NCI-H2171 treated with DMSO at 0.1 percent for 48 hours (cell line): ENCODE measurements at places on chromosomes 5 and 9.

- DNase-seq: peak; percentile 52
These were observed 46.4 kb upstream of the STK32A start for GRCh38 chr5:147188200-147189108.

DNA sequence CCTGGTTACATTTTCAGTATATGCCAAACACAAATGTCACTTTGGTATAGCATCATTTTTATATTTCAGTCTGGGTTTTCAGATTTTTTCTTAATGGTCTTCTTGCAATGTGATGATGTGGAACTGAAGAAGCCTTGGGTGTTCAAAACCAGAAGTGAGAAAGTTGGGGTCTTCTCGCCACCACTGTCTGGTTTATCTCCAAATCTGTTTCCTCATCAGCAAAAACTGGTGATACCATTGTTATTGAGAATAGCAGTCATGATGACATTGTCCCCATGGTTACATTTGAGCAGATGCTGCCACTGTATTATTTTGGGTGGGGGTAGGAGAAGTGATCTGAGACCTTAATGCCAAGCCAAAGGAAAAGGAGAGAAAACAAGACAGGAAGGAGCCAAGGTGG lies 85.9 kb upstream of the MAP3K1 start:
- no peak for DNase-seq

DNA sequence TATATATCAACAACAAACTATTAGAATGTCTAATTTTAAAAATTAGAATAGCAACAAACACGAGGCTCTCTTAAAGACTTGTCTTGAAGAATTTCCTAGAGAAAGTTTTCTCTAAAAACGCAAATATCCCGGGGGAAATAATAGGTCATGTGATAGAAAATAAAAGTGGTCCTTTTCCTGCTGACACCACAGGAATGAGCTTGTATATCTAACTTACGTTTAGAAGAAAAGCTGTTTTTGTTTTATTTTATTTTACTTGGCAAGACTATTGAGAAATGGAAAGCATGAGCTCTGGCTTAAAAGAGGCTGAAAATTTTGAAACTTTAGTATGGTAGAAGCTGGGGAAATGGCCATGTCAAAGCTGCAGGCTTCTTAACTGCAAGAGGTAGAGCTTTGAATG lies 465.0 kb downstream of the AGTPBP1 start:
- DNase-seq: no peak

GRCh38 chr5:431001-431710 lies 11.8 kb upstream of the EXOC3 start:
- peak; percentile 58 for DNase-seq

DNA sequence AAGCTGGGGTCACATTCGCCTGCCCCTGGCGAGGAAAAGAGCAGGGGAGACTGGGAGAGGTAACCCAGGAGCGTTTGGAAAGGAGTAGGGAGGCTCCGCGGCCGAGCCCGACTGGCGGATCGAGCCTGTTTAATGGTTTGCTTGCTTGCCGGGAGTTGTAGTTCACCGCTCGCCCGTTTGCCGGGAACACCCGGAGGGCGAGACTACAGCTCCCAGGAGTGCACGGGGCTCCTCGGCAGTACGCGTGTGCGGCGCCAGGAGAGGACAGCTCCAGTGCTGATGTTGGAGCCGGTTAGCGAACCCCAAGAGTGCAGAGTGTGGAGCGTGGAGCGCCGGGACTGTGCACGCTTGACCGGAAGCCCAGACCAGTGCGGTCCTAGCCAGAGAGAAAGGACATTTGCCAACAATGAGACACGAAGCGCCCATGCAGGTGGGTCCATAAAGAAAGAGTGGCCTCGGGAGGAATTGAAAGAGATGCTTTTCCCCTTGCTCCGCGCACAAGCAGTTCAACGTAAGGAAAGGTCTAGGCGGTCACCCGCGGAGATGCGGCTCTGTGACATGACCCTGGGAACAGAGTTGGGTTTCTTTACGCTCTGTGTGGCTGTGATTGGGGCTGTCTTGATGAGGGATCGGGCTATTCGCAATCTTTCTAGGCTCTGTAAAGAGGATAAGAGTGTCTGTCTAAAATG lies at the start of gene RAB3C:
Gene RAB3C (plus strand): TSS at position 273 of the 689 bp plus-strand sequence. CDS start 134 bp downstream, at position 407.
- peak; percentile 86 for DNase-seq

DNA sequence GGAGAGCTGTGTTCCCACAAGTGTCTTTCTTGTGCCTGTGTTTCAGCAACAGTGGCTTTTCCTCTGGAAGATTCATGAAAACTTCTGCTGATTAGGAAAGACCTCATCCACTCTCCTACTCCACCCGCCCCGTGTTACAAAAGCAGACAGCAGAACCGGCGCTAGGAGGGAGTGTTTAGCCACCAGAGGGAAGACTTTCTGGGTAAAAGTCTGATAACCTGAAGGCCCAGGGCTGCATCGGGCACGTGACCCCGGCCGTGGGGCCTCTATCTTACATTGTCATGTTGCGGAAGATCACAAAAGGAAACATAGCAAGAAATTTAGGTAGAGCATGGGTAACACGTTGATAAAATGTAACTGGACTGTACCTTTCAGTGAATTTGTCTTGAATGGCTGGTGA lies 32.0 kb upstream of the DMRT2 start:
- DNase-seq: peak; percentile 42

DNA sequence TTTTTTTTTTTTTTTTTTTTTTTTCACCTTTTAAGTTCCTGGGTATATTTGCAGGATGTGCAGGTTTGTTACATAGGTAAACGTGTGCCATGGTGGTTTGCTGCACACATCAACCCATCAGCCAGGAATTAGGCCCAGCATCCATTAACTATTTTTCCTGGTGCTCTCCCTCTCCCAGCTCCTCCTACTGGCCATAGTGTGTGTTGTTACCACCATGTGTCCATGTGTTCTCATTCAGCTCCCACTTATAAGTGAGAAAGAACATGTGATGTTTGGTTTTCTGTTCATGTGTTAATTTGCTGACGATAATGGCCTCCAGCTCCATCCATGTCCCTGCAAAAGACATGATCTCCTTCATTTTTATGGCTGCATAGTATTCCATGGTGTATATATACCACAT lies 350.5 kb downstream of the MAN2A1 start:
- DNase-seq: no peak

- no peak for DNase-seq
These were observed 89.7 kb downstream of the KCNT1 start for GRCh38 chr9:135791431-135792267.

GRCh38 chr5:112929336-112930081 lies 7.5 kb upstream of the REEP5 start:
- no peak for DNase-seq

DNA sequence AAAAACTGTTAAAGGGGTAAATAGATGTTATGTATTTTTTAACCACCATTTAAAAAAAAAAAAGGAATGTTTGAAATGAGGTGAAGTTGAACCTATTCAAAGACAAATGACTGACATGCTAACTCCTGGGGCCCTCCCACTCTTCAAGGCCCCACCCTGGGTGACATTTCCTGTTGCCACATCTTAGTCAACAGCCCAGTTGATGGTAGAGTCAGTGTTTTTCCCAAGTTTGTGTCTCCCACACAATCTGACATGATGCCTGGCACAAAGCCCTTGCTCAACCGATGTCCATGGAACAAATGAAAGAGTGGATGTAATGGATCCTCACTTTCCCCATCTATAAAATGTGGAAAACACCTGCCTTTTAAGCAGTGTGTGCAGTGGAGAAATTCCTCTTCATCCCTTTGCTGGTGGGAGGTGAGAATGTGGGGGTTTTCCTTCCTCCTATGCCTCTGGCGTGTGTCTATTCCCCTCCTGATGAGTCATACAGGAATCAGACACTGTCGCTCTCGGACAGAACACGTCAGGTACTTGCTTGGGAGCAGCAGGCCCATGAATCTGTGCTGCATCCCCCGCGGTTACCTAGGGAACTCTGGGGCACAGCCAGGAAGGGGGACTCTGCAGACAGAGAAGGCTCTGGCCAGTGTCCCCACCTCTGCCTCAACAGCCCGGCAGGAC lies 13.7 kb upstream of the ADRA1B start:
- no peak for DNase-seq

DNA sequence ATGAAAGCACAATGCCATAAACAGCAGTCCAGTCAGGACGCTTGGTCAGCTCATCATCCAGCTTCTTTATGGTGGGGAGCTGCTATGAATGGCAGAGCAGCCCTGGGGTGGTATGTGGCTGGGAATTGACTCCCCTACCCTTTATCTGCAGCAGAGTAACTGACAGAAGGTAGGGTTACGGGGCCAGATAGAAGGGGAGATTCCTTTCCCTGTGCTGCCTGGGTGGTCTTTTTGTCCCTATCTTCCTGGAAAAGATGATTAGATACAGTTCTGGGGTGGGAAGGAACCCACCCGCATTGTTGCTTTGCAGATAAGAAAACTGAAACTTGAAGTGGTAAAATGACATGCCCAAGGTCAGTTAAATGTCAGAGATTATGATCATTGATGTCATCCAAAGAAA lies 405.5 kb downstream of the ARHGEF28 start:
- no peak for DNase-seq

GRCh38 chr9:92312887-92313623 lies 12.1 kb downstream of the NOL8 start:
- no peak for DNase-seq

DNA sequence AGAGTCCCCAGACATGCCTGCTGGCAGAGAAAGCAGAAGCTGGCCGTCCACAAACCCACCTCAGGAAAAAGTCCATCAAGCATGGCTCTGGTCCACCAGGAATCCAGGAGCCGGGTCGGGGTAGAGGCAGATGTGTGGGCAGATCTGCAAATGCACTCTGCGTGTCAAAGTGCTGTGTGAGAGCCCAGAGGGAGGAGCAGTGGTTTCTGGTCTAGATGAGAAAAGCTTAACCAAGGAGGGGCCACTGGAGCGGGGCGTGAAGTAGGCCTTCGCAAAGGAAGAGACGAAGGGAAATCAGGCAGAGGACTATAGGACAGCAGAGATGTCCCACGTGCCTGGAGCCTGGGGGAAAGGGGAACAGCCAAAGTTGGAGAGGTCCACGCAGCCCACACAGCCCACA lies 40.0 kb downstream of the TTLL11 start:
- no peak for DNase-seq

GRCh38 chr9:29697011-29697410 lies 2123.7 kb upstream of the C9orf72 start:
- DNase-seq: no peak

DNA sequence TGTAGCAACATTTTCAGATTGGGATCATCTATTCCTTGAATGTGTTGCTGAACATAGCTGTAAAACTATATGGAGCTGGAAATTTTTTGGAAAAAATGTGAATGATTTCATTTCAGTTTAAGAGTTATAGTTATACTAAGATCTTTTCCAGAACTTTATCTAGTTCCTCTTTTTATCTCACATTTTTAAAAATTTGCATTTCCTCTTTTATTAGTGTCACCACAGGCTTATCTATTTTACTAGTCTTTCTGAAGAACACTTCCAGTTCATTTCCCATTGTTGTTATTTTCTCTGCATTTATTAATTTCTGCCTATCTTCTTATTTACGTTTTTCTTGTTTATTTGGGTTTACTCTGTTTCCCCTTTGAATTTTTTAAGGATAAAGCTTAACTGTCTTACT lies 46.0 kb upstream of the FSTL4 start:
- DNase-seq: no peak

GRCh38 chr5:126354012-126354857 lies 69.0 kb upstream of the GRAMD2B start:
- peak; percentile 34 for DNase-seq

DNA sequence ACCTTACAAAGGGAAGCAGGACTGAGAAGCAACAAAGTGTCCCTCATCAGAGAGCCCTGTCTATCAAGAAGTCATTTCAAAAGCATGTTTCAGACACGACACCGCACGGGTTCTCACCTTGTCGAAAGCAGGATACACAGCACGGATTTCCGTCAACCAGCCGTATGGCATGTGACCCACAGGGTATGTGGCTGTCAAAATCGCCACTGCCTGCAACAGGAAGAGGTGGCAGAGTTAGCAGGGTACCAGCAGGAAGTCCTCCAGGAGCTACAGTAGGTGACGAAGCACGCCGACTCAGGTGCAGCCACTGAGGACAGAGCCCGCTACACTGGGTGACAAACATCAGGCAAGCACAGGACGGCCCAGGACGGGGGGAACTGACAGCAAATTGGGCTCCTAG lies 81.2 kb downstream of the OTULIN start:
- no peak for DNase-seq

DNA sequence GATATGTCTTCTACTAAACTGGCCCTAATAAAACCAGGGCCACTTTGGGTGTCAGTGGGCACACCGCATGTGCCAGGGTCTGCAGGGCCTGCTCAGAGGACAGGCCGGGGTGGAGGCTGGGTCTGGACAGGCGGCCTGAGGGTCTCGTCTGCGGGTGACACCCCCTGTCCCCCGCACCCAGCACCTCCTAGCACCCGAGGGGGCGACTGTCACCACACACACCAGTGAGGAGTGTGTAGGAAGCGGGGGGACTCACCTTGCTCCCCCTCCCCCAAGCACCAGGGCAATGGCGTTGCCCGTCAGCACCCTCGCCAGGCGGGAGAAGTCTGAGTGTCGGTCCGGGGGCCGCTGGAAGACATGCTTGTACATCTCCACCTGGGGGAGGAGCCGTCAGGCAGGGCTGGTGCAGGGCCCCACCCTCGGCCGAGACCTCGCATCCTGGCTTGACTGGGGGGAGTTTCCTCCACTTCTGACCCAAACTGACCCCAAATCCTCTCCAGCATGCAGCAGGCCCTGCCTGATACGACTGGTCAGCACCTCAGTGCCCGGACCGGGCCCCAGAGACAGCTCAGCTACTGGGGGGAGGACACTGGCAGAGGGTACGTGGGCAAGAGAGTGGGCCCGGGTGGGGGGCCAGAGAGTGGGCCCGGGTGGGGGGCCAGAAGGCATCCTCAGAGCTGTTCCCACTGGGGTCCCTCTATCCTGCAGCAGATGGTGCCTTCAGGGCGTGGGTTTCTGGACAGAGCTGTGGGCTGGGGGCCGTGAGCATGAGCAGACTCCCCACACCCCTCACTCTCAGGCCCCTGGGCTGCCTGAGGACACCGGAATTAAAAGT lies 18.9 kb upstream of the NSMF start:
- no peak for DNase-seq

DNA sequence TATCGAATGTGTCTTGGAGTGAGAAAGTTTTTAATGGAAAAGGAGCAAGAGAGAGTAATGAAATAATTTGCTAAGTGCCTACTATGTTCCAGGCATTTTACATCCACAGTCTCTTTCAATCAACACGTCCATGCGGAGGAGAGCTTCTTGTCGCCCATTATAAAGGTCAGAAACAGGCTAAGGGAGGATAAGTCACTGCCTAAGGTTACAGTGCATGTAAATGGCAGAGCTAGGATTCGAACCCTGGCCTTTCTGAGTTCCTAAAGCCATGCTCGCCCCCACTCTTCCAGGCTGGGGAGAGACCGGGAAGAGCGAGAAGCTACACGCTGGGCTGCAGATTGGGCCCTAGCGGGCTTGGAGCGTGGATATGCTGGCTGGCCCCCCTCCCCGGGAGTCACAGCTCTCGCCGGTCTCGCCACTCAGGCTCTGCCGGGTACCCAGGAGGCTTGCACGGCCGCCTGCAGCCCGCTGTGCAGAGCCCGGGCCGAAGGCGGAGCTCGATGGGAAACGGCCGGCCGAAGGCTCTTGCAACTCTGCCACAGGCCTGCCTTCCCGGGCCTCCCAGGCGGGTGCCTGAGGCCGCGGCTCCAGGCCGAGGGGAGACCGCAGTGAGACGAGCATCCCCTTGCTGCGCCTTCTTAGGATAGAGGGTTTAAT lies 775 bp upstream of the LHX2 start:
- DNase-seq: peak; percentile 63

DNA sequence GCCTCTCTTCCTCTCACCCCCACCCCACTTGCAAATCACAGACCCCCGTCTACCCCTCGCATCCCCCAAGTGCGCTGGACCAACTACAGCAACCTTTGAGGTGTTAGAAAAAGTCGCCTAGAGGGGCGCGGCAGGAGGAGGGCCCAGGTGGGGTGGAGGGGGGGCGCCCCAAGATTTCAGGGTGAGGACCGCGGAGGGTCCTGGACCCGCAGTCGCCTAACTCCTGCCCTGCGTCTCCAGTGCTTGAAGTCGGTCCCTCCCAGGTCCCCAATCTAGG lies 379 bp upstream of the EGFLAM start:
- DNase-seq: no peak
